ENCODE measurements at places on chromosomes 5 and 9.

DNA sequence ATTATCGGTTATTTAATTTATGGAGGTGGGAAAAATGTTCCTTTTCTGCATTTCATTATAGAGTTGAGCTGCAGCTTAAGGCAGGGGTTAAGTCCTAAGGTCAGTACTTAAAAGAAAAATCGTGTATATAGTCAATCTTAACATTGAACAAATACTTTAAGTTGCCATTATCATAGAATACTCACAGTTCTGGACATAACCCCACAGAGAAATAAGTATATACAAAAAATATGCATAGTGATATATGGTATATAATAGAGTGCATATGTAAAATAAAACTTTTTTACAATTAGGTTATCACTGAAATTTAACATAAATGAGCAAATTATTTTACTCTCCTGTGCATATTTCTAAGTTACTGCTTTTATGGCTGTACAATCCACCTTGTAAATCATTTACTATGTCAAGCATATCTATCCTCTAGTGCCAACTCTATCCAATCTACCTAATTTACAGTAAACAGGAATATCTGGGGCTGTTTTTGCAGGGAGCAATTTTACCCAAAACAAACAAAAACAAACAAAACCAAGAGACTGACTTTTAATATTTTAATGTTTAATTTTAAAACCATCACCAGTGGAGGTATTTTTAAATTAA is 28.8 kb downstream of the TTC39B start:
- DNase-seq, result no peak

DNA sequence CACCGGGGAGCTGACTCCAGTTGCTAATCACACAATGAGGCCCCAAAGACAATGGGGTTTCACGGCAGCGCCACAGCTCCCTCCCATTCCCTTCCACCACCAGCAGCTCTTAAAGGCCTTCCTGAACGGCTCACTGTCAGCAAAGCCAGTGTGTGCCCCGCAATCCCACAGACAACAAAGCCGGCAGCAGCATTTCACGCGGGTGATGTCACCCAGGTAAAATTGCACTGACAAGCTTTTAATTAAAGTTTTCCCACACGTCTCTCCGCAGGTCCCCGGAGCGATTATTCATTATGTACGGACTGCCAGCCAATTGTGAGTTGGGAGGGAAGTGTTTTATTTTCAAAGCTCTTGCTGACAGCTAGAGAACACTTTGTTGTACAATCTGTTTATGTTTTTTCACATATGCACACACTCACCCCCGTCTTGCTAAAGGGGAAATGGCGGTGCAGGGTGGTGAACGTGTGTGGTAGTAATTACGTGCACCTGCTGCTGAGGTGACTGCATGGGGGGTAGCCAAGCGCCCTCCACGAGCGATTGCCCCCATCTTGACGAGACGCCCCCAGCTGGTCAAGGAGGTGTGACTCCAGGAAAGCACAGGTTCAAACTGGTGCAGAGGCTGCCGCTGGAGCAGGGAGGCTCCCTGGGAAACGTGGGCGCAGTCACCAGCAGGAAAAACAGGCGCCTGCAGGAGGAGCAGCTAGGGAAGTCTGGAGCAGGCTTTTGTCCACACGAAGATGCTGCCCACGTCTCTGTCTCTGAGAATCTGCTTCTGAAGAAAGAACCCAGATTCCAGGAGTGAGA is 65.0 kb downstream of the IRX2 start:
- no peak for DNase-seq

- no peak for DNase-seq
These were observed 195.0 kb upstream of the PPP1R26 start for GRCh38 chr9:135284386-135285134.

- DNase-seq, result no peak
These were observed 83.2 kb upstream of the NREP start for GRCh38 chr5:111840036-111840674.

GRCh38 chr5:149671544-149671943 is 58.6 kb upstream of the PPARGC1B start:
- DNase-seq, result no peak

DNA sequence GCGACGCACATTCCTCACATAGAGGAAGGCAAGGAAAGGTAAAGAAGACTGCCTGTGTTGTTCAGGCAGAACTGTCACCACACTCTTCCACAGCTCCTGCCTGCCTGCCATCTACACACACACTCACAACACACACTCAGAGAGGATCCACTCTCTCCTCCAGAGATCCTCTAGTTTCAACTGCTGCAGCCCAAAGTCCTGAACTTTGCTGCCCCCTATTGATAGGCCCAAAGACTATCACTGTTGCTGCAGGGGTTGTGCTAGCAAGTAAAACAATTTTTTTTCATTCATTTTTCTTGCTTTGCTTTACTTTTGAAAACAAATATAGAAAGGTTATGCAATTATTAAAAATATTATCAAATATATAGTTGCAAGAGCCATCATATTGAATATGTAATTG is 5.9 kb upstream of the CFAP90 start:
- DNase-seq, result no peak

DNA sequence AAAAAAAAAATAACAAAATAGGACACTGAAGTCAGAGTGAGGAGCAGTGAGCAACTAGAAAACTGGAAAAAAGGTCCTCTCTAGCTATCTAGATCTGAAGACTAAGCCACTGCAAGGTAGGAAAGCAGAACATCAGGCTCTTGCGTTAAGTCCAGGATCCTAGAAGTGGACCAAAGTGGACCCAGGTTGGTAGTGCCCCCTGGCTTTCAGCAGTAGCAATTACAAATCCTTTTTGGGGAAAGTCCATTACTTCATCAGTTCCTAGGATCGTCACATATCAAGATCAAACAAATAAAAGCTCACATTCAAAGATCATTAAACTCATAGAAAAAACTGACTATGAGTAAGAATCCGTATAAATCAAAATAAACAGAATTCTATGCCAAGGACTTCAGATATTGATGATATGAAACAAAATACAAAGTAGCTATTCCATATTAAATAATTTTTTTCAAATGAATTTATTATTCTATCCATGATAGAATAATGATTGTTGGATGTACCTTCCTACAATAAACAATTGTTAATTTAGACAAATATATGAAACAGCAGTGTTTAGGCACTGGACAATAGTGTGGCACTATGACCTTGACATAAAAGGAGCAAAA is 6.5 kb upstream of the RICTOR start:
- no peak for DNase-seq

- DNase-seq, result no peak
These were observed 55.3 kb downstream of the SPEF2 start for GRCh38 chr5:35672995-35673394.

DNA sequence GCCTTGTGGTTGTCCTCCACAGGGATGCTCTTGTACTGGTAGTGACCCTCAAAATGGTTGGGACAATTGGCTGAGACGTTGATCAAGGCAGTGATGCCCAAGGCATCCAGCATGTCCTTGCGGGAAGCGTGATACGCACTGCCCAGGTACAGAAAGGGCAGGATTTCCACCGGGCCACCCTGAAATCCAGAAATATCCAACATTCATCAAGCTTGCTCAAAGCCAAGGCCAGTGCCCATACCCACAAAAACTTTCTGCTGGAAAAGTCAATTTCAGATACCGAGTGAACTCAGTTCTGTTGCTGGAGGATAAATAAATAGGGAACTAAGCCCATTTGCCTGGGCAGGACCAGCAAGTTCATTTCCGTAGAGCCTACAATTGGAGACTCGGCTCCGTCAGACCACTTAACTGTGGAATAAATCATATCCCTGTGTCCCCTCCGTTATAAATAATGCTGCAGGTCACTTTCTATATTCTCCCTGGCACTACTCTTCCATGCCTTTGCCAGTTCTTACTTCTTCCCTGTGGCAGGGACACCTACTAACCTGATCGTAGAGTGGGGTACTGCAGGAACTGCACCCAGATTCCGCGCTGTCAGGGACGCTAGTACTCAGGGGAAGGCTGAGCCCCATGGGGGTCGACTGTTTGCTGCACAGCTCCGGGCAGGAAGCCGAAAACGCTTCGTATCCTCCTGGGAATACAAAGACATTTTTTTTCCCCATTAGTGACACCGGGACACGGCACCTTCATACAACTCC is 1.2 kb downstream of the DUSP1 start:
- no peak for DNase-seq

DNA sequence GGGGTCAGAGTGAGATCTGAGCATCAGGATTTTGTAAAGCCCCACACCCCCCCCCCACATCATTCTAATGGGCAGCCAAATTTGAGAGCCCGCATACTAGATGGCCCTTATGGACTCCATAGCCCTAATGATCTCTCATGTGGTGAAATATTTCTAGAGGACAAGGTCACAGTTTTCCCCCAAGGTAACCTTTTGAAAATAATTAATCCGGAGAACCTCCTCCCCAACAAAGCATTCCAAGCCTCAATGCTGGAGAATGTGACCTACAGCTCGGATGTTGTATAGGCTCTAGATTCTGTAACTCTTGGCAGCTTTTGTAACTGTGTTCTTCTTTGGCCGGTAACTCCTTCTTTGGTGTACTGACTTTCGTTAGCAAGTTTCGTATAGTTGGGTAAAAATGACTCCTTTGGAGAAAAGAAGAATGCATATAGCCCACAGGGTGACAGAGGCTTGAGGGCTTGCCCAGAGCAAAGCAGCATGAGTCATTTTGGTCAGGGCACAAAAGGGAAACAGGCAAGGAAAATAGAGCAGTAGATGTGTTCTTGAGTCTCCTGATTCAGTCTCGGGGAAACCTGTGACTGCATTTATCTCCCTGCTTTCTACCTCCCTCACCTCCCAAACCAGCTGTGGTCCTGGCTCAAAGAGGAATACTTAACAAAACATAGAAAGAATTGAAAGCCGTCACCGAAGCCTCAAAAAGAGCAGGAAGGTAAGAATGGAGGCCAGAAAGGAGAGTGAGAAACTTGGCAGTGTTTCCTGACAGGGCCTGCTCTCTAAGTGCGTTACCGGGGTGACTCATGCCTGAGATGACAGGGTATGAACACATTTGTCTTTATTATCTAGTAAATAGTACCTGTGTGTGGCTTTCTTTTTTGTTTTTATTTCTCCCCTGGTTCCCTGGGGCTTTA is 6.6 kb upstream of the XPA start:
- no peak for DNase-seq

DNA sequence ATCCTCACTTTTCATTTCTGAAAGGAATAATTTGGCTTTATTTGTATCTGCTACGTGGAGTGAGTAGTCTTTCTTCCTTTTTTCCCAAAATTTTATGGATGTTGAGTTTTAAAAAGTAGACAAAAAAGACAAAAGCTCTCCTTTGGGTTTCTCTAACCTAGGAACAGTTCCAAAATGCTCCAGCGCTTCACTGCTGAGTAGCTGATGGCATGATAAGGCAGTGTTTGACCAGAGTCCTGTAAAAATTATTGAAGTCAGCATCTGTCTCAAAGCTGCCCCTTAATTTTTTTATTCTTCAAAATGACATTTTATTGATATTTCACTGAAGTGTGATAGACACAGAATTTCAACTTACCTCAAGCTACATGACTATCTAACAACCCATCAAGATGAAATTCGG is 219.0 kb downstream of the ADAMTSL1 start:
- no peak for DNase-seq

GRCh38 chr5:93285461-93285860 is 295.6 kb downstream of the NR2F1-AS1 start:
- no peak for DNase-seq

GRCh38 chr5:111299067-111299481 is 74.9 kb downstream of the CAMK4 start:
- no peak for DNase-seq

DNA sequence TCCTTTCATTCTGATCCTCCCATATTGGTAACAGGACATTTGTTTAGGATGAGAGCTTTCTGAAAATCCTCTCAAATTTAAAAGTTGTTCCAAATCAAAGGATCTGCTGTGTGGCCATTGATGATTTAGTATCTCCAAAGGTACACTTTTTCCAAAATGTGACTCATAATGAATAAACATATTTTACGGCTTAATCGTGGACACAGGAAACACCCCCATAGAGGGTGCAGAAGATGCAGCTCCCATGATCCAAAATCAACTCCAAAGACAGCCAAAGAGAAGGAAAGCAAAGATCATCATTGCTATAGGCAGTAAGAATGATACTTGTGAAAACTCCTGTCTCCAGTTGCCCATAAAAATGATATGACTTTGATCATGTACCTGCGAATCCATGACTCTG is 239.7 kb downstream of the PIK3R1 start:
- no peak for DNase-seq

DNA sequence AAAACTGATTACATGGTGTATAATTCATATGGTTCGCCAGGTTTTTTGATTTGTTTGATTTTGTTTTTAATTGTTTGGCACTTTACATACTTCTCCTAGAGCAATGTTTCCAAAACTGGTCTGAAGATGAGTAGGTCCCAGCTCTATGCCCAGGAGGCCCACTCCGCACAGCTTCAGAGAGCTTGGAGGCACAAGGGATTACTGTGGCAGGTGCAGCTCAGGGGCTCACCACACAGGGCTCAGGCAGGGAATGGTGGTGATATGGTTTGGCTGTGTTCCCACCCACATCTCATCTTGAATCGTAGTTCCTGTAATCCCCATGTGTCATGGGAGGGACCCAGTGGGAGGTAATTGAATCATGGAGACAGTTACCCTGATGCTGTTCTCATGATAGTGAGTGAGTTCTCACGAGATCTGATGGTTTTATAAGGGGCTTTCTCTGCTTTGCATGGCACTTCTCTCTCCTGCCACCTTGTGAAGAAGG is 296.6 kb downstream of the MED10 start:
- DNase-seq, result no peak

- no peak for DNase-seq
These were observed 139.4 kb upstream of the IL12B start for GRCh38 chr5:159469496-159470372.

- DNase-seq, result peak; percentile 43
These were observed 18.8 kb downstream of the GLE1 start for GRCh38 chr9:128523199-128523925.

- DNase-seq, result no peak
These were observed 215.0 kb downstream of the CNTLN start for GRCh38 chr9:17349831-17350230.

DNA sequence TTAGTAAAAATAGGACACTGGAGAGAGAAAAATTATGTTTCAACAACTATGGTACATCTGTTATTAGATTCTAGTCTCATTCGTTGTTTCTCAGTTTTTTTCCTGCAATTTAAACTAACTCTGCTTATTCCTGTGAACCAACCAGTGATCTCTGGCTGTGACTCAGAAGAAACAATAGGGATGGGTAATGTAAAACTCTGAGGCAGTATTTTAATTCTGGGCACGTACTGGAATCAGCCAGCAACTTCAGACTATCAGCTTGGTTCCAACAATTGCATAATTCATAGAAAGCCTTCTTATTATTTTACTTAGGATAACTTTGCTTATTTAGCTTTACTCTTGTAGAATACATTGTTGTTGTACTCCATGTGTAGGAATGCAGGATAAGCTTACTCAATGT is 28.8 kb downstream of the MLLT3 start:
- no peak for DNase-seq

- no peak for DNase-seq
These were observed 111.9 kb downstream of the MTRR start for GRCh38 chr5:7980881-7981280.

- peak; percentile 8 for DNase-seq
These were observed 642 bp downstream of the SV2C start for GRCh38 chr5:76083555-76084495.

DNA sequence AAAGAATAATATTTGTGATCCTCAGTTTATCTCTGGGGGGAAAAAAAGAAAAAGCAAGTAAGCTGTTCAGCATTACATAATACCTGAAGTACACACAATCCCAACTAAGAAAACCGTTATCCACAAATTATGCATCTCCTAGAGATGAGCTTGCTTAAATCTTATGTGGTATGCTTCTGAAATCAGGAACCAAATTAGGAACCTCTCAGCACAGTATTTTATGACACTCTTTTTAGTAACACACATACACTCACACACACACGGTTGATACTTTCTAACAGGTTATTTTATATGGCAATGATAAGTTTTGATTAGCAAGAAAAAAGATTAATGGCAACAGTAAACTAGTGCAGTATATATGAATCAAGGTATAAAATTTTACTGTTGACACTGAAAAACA is 1.2 kb upstream of the ZNF510 start:
- DNase-seq, result no peak

Measured in DMS 273 treated with DMSO at 0.1 percent for 48 hours (cell line).